ENCODE measurements at places on chromosomes 12 and 14.
A peak's percentile ranks its signal among the peaks of the same experiment; 100 is the strongest.

DNA sequence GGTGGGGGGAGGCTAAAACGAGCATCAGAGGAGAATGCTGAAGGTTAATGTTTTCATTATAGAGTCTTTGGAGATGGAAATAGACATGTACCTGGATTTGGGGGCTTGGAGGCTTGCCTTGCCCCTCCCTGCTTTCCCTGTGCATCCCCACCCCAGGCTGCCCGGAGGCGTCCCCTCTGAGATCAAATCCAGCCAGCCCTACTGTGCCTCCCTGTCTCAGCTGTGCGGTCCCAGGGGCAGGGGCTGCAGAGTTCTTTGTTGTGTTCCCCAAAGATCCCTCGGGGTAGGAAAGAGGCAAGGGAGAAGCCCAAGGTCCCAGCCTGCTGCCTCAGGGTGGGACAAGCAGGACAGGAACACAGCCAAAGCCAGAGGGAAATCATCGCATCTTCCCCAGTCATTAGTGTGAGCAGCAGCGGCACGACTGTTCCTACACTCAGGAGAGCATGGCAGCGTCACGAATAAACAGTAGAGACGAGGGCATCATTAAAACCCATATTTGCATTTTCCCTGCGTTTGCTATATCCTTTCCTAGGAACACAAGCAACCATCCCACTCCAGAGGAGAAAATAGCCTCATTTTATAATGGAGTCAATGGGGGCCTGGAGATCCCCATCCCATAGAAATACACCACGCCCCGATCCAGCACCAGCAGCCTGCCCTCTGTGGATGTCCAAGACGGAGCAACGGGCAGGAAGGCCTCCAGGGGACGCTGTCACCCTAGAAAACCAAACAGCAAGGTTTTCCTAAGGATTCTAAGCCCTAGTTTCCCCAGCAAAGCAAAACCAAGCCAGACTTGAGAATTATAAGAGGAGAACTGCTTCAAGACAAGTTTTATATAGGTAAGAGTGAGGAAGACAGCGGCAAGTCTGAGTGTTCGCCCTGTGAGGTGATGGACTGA, 32.4 kb downstream of the ANO2 start:
- no peak for DNase-seq

GRCh38 chr14:63301891-63302534, 16.7 kb downstream of the GPHB5 start:
- DNase-seq = no peak

DNA sequence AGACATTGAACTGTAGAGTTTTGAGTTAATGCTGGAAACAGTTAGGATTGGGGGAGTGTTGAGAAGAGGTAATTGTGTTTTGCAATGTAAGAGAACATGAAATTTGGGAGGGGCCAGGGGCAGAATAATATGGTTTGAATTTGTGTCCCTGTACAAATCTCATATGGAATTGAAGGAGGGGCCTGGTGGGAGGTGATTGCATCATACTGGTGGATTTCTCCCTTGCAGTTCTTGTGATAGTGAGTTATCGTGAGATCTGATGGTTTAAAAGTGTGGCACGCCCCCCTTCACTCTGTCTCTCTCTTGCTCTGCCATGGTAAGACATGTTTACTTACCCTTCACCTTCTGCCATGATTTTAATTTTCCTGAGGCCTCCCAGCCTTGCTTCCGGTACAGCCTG, 876.0 kb upstream of the FBXO33 start:
- DNase-seq = no peak

GRCh38 chr12:120037851-120038250, 48.8 kb downstream of the BICDL1 start:
- no peak for DNase-seq

DNA sequence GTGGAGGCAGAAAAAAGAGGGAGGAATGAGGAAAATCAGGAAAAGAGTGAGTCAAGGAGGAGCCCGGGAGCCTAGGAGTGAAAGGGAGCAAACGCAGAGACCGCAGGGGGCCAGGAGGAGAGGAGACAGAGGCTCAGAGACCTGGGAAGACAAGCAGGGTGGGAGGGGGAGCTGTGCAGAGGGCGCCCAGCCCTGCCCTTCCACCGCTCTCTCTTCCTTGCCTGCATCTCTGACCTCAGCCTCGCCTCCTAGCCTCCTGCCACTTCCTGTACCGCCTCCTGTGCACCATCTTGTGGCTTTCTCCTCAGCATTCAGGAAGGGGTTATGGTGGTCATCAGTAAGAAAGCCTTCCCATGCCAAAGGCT, 1.3 kb downstream of the CLSTN3 start:
- DNase-seq = no peak

GRCh38 chr12:17438141-17438540, 651.9 kb downstream of the RERGL start:
- no peak for DNase-seq

DNA sequence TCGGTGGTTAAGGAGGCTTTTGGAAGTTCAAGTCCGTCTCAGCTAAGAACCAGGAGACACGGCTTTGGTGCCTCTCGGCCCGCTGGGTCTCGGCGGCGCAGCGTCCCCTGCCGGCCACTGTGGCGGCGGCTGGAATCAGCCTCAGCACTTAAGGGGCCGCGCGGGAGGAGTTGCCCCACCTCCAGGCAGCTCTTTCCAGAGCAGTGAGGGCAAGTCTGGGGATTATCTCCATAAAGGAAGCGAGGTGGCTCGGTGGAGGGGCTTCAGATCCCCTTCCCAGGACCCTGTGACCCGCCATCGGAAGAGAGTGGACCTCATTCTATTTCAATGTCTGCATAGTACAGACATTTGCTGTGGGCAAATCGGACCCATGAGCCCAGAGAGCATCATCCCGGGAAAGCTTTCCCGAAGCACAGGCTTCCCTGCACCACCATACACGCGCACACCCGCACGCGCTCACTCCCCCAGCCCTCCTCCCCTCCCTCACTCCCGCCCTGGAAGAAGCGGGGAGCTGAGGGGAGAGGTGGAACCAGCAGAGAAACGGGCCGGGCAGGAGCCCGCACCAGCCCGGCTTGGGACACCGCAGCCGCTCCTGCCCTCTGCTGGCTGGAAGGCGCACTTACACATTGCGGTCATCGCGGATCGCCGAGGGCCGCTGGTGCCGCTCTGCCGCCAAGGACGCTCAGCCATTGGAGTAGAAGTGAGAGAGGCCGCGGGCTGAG, 15.9 kb downstream of the RNASE2 start:
- peak; percentile 70 for DNase-seq
